8988T (cell line): ENCODE measurements at places on chromosomes 4 and X.

DNA sequence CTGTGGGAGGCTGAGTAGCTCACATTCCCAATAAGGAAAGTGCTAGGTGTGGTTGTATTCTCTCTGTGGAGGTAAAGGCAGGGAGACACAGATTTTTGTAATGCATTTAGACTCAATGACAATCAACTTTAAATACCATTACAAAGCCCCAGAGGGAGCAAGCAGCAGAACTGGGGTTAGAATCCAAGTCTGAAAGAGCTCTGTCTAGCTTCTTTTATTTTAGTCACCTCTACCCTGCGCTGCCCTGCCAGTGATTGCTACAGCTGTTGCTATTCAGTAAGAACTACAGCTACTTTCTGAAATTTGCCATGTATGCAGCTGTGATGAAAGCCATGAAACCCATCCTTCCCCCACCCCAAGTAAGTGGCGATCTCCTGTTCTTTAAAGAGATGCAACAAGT lies 22.5 kb downstream of the SLC39A8 start:
- DNase-seq, result no peak

- peak; percentile 45 for DNase-seq
Measured at GRCh38 chrX:47831788-47832187, 4.9 kb upstream of the ZNF81 start.

- DNase-seq, result no peak
Measured at GRCh38 chr4:141637565-141637964, 1.2 kb downstream of the IL15 start.

DNA sequence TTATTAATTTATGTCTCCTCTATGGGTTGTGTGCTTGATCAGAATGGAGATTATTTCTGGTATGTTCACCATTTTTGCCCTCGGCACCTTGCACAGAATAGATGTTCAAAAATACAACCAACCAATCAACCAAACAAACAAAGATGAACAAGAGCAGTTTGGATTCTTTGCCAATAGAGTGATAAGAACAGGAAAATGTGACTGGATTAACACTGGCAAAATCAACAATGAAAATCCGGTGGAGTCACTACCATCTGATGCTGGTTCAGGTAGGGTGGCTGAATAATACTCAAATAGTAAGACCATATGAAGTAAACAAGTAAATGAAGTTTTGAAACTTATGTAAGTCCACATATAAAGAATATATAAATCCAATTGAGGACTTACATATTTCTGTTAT lies 685.0 kb upstream of the EPHA5 start:
- no peak for DNase-seq

DNA sequence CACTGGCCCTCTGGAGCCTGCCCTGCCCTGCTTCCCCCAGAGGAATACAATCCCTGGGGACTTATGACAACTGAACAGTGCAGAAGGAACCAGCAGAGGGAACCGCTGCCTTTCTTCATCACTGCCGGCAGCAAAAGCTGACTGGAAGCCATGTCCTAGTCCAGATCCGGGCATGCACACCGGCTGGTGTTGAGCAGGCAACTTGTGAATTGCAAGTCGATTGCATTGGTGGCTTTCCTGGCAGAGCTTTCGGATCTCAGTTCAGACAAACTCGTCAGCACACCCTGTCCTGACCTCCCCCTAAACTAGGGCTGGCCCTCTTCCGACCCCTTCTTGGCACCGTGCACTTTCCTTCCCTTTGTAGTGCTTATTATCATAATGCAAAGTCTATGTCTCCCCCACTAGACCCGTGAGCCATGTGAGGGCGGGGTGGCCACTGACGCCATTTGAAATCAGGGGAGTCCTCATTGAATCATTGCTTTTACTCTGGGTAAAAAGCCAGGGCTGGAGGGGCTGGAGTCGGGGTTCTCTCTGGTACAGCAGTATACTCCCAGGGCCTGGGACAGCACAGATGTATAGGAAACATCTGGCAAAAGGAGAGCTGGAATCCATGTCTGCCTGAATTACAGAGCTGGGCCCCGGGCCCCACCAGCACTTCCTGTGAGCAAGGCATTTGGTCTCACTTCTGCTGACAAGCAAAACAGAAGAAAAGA lies 1.8 kb downstream of the ARHGAP4 start:
- DNase-seq, result peak; percentile 94

DNA sequence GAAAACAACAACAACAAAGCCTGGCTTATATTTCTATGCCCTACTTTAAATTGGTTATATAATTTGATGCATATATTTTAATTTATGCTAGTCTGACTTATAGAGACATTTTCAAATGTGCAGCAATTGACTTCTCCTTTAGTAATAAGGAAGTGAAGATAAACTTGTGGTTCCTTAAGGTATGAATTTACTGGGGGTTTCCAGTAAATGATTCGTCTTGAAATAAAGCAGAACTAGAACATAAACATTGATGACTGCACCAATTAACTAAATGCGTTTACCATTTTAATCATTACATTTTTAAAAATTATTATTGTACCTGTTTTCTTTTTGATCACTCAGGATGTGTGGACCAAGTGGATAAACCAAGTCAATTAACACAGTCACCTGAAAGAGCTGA lies 99.6 kb upstream of the CCSER1 start:
- DNase-seq, result no peak

DNA sequence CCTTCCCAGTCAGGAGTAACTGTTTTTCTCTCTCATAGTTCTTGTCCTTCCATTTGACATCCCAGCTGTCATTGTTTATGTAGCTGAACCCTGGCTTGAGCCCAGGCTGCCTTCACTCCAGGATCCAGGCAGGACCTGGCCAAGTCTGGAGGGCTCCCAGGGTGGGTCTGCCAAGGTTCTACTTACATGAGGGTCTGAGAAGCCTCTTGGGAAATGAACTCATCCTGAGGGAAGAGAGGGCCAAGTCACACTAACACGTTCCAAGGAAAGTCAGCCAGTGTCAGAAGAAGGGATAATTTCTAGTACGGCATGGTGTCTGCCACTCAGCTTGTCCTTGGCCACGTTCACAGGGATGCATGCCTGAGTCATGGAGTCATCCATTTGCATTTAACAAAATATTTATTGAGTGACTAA lies 54.8 kb upstream of the SRD5A3 start:
- no peak for DNase-seq

GRCh38 chr4:5204781-5205180 lies 153.5 kb downstream of the STK32B start:
- DNase-seq, result no peak

DNA sequence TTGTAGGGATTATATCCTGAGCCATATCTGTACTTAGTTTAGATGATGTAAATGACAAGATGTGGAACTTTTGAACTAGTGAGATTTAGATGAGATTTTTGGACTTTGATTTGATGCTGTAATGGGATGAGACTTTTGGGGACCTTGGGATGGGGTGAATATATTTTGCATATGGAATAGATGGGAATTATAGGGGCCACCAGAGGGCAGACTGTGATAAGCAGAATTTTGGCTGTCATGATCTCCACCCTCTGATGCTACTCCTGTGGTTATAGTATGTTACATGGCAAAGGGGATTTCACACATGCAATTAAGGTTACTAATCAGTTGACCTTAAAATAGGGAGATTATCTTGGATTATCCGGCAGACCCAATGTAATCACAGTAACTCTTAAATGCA lies 214.0 kb upstream of the NHS start:
- DNase-seq, result no peak
